ENCODE measurements at places on chromosomes 1 and 21.

GRCh38 chr1:111236806-111237205 is 9.3 kb downstream of the CHI3L2 start:
- no peak for DNase-seq

GRCh38 chr1:37574834-37575480 is 18.2 kb downstream of the DNALI1 start:
- no peak for DNase-seq

GRCh38 chr1:59218521-59219236 is 78.2 kb upstream of the FGGY start:
- no peak for DNase-seq

DNA sequence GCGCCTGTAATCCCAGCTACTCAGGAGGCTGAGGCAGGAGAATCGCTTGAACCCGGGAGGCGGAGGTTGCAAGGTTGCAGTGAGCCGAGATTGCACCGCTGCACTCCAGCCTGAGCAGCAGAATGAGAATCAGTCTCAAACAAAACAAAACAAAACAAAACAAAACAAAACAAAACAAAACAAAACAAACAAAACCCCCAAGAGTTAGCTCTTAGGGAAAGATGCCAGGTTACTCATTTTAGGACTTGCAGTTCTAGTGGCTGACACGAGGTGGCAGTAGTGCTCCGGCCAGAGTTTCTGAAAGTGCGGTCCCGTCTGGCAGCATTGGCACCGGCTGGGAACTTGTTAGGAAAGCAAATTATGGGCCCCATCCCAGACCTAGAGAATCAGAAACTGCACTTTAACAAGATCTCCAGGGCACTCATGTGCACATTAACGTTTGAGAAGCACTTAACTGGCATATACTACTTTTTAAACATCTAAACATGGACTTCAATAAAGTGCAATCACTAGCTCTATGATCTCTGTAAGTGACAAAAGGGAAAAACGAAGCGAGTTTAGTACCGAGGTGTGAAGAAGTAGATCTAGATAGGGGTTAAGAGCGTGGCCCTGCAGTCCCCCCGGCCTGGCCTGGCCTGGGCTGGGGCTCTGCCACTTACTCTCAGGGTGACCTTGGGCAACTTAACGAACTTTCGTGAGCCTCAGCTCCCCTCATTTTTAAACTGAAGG is 41.9 kb upstream of the TNFRSF1B start:
- DNase-seq: peak; percentile 60

DNA sequence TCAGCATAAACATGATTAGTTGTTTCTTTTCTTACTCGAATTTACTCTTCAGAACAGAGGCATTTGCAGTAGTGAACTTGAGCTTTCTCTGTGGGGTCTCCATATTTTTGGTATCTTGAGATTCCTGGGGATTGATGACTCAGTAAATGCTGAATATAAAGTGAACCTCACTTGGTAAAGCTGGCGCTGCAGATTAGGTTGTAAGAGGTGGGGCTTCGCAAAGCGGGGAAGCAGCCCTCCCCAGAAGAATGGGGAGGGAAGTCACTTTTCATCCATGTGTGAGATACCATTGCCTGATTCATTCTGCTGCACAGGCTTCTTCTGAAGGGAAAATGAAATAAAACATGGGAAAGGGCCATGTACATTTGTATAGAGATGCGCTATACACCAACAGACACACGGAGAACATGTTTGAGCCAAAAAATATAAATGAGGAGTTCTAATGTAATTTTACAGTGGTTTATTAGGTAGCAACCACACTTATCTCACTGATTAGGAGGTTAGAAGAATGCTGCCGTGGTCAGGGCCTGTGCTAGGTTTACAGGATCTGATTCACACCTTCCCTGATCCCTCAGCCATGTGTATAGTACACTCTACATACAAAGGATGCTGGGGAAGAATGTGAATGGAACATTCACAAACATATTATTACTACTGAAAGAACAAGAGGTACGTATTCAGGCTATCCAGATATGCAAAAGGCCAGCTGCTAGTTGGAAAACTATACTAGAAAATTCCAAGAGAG is 63.5 kb downstream of the DNTTIP2 start:
- no peak for DNase-seq

GRCh38 chr21:31682620-31683019 is 23.1 kb downstream of the SOD1 start:
- no peak for DNase-seq

DNA sequence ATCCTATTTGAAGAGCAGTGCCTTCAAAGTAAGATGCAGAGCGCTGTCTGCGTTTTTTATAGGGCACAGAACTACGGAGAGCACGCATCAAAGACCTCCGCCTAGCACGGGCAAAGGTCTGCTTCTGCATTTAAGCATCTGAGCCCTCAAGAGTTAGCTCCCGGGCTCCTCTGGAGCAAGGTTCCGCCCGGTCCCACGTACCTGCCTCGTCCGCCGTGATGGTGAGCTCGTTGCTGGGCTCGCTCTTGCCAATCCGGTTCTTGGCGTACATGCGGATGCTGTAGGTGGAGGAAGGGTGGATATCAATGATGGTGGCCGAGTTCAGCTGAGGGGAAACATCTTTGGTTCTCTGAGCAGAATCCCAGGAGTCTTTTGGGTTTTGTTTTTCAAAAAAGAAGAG is 311.5 kb downstream of the PCP4 start:
- DNase-seq: no peak

Measured in T47D (cell line).